ENCODE measurements at places on chromosomes 12 and 14.

DNA sequence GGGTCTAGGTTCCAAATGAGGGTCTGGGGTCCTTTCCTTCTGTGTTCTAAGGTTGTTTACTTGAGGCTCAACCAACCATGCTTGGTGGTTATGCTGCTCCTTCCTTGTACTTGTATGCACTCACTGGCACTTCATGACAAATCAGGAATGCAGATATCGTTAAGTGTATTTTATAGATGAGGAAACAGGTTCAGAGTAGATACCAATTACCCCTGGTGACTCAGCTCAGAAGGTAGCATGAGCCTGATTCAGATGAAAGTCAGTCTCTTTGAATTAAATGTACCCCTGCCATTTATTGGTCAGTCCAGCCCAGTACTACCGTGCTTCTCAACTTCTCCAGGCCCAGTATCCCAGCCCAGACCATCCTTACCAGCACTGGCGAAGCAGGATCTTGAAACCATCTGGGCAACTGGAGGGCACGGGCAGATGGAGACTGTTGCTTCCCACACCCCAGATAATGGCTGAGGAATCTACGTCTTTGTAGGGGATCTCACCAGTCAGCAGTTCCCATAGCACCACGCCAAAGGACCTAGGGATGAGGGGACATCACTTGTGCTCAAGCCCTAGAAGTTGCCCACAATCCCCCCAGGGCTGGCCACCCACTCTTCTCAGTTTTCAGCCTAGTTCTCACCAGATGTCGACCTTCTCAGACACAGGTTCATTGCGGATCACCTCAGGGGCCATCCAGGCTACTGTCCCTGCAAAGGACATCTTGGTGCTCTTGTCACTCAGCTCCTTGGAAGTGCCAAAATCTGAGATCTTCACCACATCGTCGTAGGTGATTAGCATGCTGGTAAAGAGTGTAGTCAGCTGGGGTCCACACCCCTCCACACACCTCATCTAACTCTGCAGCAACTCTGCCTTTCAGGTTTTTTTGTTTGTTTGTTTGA, 14.3 kb downstream of the MAP3K12 start:
- DNase-seq = no peak

DNA sequence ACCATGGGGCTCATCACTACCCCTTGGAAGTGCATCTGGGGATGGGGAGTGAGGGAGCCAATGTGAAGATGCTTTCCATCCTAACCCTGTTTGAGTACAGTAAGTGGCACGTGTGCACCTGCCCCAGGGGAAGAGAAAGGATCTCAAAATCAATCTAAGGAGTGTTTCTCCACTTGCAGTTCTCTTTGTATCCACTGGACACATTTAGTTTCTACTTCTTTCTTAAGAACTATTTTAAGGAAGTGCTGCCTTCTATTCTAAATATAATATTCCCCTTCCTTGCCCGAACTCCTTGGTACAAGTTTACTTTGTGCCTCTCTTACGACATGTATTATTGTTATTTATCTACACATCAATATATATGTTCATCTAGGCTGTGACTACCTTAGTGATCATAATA, 73.8 kb downstream of the TTC6 start:
- no peak for DNase-seq

DNA sequence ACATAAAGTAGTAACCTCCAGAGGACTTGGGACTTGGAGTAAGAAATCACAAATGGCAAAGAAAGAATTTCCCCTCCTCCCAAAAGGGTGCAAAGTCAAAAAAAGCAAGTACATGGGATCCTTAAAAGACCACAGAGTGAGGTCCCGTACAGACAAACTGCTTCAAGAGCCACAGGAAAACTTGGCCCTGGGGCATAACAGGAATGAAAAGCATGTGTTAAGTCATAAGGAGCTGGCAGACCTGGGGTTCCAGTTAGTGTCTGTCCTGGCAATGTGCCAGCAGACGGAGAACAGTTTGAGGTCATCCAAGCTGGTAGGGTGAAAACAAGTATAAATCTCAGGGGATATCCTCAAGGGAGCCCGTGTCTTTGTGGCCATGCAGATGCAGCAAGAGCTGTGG, 73.2 kb downstream of the HSD17B6 start:
- DNase-seq = no peak

DNA sequence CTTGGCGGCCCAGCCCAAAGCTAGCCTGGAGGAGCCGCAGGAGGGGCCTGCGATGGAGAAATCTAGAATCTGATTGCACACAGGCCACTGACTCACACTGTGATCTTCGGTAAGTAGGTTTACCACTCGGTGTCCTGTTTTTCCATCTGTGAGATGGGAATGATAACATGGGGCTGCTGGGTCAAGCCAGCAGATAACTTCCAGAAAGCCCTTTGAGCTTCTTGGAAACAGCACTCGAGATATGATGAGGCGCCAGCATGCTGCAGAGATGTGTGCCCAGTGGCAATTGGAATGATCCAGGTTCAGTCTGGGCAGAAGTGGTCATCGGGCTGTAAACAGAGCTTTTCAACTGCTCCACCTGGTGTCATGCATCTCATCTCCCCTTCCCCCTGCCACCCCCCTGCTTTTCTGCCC, 771.3 kb upstream of the TBX3 start:
- DNase-seq = no peak

GRCh38 chr14:92383805-92384204, 60.8 kb downstream of the SLC24A4 start:
- no peak for DNase-seq

DNA sequence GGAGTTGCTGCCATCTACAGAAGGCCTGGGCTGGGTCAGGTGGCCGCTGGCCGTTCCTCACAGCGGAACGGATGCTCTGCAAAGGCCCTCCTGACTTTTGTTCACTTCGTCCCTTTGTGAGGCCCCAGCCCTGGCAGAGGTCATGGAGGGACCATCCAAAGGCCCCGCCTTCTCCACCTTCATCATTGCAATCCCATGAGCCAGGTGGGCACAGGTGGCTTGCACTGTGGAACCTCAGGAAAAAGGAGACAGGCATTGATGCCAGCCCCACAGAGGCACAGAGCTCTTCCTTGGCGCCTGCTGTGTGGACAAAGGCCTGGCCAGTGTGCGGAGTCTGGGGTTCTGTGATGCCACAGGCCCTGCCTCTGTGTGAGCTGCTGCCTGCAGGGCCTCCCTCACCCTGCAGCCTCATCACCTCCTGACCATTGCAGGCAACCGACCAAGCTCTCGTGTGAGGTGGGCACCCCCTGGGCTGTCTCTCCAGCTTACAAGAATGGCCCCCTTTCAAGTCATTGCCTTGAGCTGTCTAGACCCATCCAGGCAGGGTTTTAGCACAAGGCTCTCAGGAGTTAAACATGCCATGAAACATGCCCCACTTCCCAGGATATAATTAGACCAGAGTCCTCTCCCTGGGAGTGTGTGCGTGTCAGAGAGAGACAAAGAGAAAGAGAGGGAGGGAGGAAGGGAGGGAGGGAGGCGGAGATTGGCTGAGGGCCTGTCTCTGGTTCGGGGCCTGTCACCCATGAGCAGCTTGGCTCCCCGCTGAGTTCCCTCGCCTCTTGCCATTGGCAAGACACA, 19.3 kb downstream of the NFKBIA start:
- no peak for DNase-seq

DNA sequence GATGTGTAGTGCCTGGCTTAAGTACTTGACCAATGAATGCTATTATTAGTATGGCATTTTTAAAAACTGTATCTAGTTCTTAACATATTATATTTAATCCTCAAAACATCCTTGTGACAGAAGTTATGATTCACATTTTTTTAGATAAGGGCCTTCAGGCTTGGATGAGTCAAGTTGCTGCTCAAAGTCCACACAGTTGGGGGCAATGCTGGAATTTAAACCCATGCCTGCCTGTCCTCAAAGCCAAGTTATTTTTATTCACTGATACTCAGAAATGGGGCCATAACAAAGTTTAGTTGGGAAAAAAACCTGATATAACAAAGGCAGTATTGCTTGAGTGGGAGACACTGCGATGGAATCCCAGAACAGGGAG, 50.6 kb downstream of the RFX4 start:
- DNase-seq = no peak

GRCh38 chr12:55049676-55050075, 29.9 kb downstream of the NEUROD4 start:
- DNase-seq = no peak

DNA sequence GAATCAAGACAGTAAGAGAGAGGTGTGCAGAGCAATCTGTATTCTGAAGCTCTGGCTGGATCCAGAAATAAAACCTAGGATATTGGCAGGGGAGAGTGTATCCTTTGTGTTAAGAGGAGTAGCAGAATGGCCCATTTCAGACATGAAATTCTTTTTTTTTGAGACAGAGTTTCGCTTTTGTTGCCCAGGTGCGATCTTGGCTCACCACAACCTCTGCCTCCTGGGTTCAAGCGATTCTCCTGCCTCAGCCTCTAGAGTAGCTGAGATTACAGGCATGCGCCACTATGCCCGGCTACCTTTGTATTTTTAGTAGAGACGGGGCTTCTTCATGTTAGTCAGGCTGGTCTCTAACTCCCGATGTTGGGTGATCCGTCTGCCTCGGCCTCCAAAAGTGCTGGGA, 6.1 kb upstream of the SRGAP1 start:
- no peak for DNase-seq
